Urothelium cell line (cell line): ENCODE measurements at places on chromosomes 11 and 22.

DNA sequence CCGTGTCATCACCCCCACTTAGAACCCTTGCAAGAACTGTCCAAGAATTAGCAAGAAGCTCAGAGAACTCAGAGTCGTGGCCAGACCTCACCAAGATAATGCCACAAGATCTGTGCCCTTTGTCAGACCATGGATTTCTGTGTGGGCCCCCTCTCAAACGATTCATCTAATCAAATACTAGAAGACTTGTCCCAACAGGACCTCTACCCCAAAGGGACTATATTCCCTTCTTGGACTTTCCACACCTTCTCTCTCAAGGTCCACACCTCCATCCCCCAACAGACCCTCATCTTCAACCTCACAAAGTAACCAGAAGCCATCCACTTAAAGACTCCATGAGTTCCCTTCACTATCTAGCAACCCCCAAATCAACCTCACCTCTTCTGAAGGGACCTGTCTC lies 2.8 kb downstream of the POLR3H start:
- DNase-seq, result no peak

DNA sequence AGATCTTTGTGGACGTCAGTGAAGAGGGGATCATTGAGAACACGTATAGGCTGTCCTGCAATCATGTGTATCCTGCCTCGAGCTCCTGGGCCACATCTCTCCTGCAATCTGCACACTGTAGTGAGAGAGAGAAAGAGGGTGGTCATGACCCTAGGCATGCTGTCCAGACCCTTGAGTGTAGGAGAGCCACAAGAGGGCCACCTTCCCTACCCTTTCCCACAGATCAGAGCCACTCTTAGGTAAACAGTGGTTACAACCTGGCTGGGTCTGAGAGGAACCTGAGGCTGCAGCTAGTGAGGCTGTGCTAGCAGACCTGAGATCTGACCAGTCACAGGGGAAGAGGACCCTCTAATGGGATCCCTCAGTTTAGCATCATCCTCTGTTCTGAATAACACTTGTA lies 3.9 kb upstream of the IL18BP start:
- DNase-seq, result no peak

- DNase-seq, result no peak
Observed at GRCh38 chr22:22248878-22249277, 4.3 kb downstream of the VPREB1 start.

DNA sequence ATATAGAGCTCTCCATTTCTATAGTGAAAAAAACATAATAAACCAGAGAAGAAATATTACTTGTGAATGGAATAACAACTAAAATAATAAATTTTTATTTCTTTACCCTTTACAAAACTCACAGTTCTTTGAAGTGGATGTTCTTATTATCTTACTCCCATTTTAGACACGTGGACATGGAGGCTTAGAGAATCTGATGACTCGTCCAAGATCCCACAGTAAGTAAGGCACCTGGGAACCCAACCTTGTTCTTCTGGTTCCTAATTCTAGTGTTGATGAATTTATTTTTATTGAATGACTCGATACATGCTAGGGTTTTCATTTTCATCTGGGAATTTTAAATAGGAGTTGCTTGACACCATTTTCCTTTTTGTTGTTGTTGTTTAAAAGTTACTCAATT lies 1.8 kb downstream of the BPIFC start:
- no peak for DNase-seq

DNA sequence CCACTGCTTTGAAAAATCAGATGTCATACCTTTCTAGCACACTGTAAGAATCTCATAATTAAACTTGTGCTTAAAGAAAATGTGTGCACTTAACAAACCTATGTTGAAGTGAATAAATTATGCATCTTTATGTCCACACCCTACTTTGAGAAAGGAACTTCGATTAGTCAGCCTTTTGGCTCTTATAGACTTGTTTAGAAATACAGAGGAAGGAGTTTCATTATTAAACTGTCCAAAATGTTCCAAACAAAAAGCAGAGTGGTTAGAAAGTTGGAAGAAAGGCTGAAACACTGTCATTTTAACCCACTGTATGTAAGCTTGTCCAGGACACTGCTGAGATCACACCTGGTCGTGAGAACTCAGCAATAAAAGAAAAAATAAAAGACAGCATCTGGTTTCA lies 863.2 kb upstream of the CHORDC1 start:
- DNase-seq, result no peak

DNA sequence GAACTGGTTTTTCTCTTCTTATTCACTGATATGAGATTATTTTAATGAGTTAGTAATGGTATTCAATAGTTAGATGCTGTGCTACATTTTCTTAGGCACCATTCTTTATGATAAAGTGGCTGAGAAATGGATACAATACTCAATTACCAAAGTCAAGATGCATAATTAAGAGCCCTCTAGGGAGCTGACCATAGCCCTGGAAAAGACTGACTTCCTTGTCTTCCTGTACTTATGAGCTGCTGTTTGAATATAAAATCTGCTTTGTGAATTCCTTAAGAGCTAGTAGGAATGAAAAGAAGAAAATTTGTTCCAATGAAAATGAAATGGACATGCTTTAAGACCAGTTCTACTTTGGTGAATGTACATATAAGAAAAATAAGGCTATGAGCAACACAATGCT lies 452.3 kb downstream of the KCNA4 start:
- no peak for DNase-seq

GRCh38 chr11:15558513-15559181 lies 443.9 kb downstream of the INSC start:
- no peak for DNase-seq

GRCh38 chr22:25143156-25144076 lies 56.2 kb upstream of the CRYBB3 start:
- DNase-seq, result no peak
